ENCODE measurements at places on chromosomes 3 and 15. TPM values are rescaled to one million over a fixed set of nuclear protein-coding genes. Genes with fewer than 3 reads are reported as not detected.

The LRRC2 gene
- total RNA-seq, result 1.1 TPM

- peak; percentile 47 for DNase-seq
These were observed 7.8 kb upstream of the AEN start for GRCh38 chr15:88613074-88613944.

The CYP11A1 gene
- total RNA-seq, result 0.10 TPM

The DGKG gene
- total RNA-seq, result 14.4 TPM

The SLC51B gene
- total RNA-seq, result not detected

The SERPINI1 gene
- total RNA-seq, result 4.4 TPM

- no peak for DNase-seq
These were observed 189.8 kb upstream of the CNTN4 start for GRCh38 chr3:1908651-1909445.

- no peak for DNase-seq
These were observed 170.1 kb downstream of the IL5RA start for GRCh38 chr3:2940062-2940461.

- no peak for DNase-seq
These were observed 103.5 kb downstream of the CORO2B start for GRCh38 chr15:68682330-68682729.

DNA sequence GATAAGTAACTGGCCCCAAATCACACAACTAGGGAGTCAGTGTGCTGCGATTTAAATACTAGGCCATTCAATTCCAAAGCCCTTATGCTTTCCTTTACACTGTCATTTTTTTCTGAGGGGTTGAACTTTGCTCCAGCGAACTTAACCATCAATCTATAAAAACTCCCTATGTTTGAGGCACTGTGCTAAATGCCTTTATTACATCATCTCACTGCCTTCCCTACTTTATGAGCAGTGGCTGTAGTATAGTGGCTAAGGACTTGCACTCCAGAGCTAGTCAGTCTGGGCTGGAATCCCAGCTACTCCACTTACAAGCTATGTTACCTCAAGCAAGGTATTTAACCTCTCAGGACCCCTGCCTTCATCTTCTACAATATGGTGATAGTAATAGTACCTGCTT is 26.9 kb upstream of the WDR72 start:
- DNase-seq, result no peak

DNA sequence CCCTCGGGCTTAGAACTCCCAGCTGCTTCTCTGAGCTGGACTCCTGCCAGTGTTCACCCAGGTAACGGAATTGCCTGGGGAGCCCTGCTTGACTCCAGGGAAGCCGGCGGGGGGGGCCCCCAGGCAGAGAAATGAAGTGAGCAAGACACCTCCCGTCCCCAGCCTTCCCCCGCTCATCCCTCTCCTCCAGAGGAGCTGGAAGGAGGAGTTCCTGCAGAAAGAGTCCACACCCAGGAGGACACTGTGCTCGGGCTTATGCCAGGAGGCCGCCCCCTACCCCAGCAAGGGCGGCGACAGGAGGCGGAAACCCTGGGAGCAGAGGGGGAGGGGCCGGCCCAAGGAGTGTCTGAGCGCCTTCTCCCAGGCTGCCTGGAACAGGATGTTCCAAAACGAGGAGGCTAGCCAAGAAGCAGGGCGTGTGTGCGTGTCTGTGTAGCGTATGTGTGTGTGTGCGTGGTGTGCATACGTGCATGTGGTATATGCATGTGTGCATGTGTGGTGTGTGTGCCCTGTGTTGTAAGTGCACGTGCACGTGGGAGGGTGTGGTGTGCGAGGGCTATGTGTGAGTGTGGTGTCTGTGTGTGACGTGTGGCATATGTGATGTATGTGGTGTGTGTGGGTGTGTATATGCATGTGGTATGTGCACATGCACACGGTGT is 511.3 kb downstream of the SHQ1 start:
- DNase-seq, result peak; percentile 24

The ERICH6 gene
- 0.07 TPM for total RNA-seq

The PRTG gene
- 2.7 TPM for total RNA-seq

- DNase-seq, result no peak
These were observed 230.2 kb upstream of the HES1 start for GRCh38 chr3:193905541-193906396.

Data from M059J (cell line).